ENCODE measurements at places on chromosomes 1 and 21. TPM values are rescaled to one million over a fixed set of nuclear protein-coding genes. Genes with fewer than 3 reads are reported as not detected.

DNA sequence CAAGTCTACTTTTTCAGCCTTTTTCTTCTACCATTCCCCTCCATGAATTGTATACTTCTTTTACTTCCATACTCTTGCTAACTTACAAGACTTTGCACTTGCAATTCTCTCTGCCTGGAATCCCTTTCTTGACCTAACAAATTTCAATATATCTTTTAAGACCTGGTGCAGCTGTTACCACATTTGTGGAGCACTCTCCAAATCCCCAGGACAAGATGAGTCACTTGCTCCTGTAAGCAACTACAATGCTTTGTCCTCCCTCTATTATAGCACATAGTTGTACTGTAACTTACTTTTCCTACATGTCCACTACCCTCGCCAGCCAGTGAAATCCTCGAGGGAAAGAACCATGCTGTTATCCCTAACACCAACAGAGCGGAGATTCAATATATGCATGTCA is 43.1 kb downstream of the WARS2 start:
- no peak for DNase-seq

Gene OR6K3
- total RNA-seq: not detected

GRCh38 chr1:56954664-56955063 is 11.2 kb downstream of the C8B start:
- no peak for DNase-seq

Gene CDK11B
- 12.9 TPM for total RNA-seq

Gene PPOX
- total RNA-seq: 22.7 TPM
